ENCODE measurements at places on chromosomes 1 and 21.

DNA sequence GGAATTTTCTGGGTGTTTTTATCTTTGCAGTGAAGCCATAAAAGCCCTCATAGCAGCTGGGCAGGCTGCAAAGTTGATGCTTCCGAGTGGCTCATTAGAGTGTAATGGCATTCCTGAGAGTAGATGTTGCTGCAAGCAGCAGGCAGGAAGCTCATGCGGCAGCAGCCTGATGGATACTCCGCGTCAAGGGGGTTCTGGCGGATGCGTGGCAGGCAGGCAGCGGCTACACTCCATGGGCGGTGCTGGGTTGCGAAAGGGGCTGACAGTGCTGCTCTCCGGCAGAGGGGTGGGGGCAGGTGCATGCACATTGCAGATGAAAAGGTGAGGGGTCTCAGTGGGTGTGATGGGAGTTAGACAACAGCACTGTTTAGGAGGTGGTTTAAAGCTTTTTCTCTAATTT, 93.2 kb upstream of the AJAP1 start:
- DNase-seq: no peak

- DNase-seq: peak; percentile 26
Observed at GRCh38 chr1:207024202-207025145, 8.1 kb downstream of the C1orf116 start.

- no peak for DNase-seq
Observed at GRCh38 chr1:167289075-167289442, 68.4 kb downstream of the POU2F1 start.

- DNase-seq: no peak
Observed at GRCh38 chr1:226314055-226314454, 5.1 kb upstream of the LIN9 start.

DNA sequence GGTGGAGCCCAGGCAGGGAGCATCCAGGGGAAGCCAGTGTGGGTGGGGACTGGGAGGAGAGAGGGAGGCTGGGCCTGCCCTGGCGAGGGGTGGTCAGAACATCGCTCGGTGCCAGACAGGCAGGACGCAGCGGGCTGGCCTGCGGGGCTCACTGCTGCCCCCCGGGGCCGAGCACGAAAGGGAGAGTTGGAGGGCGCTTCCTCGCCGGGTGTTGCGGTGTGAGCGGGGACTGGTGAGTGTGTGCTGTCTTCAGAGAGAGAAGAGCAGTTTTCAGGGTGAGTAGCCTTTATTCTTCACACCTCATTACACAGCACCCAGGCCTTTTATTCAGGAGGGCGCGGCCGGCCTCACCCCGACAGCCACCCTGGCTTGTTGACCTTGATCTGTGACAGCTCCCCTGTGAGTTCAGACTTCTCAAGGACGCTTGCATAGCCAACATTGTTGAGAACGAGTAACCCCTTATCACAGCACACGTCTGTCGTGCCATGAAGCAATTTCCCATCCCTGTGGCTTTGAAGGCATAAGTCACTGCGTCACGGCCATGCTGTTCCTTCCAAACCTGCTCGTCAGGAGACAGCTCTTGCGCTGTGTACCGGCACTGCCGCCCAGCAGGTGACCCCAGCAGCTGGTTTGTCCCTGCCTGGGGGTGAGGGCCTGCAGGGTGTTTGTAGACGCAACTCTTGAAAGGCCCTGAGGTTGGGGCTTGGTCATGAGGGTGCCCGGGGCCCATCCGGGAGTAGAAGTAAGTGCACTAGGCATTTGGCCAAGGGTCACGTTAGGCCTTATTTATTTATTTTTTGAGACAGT, 54.6 kb downstream of the PRKCZ start:
- DNase-seq: no peak

GRCh38 chr1:54007613-54008012, 10.4 kb downstream of the LDLRAD1 start:
- DNase-seq: no peak

- DNase-seq: no peak
Observed at GRCh38 chr1:229893762-229894444, 173.1 kb upstream of the GALNT2 start.

DNA sequence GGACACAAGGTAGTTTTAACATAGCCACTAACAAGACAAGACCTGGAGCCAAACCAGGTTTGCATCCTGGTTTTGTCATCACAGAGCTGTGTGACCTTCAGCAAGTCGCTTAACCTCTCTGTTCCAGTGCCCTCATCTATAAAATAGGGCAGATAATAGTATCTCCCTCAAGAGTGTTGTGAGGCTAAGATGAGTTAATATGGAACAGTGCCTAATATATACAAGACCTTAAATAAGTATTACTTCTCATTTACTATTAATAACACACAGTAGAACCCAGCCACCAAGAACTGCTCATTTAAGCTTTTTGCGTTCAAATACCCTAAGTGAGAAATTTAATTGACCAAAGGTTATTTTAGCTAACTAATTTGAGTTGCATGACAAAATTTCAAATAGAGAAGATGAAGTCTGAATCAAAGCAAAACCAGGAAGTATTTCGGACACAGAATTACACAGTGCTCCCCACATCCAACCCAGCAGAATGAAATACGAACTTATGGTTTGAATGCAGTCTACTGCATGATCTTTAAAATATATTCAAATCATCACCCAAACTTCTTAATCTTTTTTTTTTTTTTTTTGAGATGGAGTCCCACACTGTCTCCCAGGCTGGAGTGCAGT, 123.9 kb upstream of the KRTAP19-8 start:
- DNase-seq: no peak

- no peak for DNase-seq
Observed at GRCh38 chr21:41825216-41825615, 53.9 kb downstream of the PRDM15 start.

DNA sequence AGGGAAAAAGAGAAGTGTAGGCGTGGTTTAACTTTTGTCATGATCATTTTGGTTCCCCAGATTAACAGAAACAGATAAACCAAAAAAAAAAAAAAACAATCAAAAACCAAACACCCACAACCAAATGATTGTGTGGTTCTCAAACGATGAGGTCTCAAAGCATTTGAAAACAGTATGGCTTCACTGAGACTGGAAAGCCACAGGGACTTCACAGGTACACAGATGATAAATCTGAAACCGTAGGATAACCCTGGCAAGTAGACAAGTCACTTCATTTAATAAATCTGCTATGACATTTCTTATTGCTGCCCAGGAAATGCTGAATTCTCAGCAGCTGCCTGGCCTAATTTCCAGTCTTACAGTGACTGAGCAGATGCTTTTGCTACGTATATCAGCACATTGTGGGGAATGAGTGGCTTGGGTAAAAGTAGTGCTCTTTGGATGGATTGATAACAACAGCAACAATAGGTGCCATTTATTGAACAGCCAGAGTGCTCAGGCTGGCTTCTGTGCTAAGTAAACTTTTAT, 6.1 kb downstream of the ST6GALNAC3 start:
- no peak for DNase-seq

DNA sequence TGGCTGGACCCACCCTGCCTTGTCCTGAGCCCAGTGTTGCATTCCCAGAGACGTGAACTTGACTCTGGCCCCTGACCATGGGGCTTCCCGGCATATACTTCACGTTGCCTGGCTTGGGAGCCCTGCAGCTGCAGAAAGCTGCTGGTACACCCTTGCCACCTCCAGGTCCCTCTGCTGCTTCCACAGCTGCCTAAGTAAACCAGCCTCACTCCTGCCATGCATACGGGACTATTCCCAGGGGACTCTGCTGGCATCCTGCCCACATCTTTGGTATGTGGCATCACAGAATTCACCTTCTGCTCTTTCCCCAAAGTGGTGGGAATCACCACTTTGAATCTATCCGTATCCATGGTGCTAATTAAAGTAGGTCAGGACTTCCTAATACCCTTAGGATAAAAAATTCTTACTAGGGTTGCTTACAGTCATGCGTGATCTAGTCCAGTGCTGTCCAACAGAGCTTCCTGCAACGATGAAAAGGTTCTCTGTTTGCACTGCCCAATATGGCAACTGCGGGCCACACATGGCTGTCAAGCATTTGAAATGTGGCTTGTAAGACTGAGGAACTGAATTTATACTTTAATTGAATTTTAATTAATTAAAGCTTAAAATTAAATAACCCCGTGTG, 203.0 kb downstream of the GRIK3 start:
- no peak for DNase-seq

GRCh38 chr1:45755697-45756096, 5.2 kb upstream of the IPP start:
- DNase-seq: no peak

- no peak for DNase-seq
Observed at GRCh38 chr1:10684221-10684620, 112.2 kb downstream of the CASZ1 start.

- DNase-seq: no peak
Observed at GRCh38 chr1:32498751-32499150, 33.9 kb downstream of the ZBTB8B start.

GRCh38 chr1:225866061-225866837, 15.9 kb downstream of the TMEM63A start:
- peak; percentile 66 for DNase-seq

- no peak for DNase-seq
Observed at GRCh38 chr1:20403423-20404145, 82.4 kb downstream of the CAMK2N1 start.

DNA sequence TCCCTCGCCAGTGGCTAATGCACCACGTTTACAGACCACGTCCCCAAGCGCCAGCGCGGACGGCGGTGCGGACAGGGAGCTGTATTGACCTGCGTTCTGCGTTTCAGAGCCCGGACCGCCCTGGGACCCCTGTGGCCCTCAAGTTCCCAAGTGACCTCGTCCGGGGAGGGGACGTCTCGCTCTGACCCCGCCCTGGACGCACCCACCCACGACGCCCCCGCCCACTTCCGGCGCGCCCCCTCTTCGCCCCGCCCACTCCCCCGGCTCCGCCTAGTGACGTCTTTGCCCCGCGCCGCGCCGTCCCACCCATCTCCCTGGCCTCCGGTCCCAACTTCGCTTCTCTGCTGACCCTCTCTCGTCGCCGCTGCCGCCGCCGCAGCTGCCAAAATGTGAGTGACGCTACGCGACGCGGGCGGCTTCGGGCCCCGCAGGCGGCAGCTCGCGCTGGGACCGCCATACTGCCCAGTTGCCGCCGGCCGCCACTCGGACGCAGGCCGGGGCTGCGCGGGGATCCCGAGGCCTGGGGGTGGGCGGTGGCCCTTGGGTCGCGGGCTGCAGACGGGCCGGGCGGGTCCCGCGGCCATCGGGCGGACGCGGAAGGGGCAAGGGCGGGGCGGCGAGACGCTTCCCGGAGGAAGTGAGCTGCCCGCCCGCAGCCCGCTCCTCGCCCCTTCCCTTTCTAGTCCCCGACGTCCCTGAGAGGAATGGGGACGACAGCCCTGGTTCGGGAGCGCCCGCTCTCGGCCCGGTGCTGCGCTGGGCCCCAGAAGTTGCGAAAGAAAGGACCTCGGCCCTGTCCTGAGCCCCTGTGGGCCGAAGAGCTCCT, at the start of gene VAMP3:
TSS of gene VAMP3 (plus strand) at position 300 of the 826 bp plus-strand sequence. CDS start at position 388, 88 bp downstream.
- peak; percentile 88 for DNase-seq

DNA sequence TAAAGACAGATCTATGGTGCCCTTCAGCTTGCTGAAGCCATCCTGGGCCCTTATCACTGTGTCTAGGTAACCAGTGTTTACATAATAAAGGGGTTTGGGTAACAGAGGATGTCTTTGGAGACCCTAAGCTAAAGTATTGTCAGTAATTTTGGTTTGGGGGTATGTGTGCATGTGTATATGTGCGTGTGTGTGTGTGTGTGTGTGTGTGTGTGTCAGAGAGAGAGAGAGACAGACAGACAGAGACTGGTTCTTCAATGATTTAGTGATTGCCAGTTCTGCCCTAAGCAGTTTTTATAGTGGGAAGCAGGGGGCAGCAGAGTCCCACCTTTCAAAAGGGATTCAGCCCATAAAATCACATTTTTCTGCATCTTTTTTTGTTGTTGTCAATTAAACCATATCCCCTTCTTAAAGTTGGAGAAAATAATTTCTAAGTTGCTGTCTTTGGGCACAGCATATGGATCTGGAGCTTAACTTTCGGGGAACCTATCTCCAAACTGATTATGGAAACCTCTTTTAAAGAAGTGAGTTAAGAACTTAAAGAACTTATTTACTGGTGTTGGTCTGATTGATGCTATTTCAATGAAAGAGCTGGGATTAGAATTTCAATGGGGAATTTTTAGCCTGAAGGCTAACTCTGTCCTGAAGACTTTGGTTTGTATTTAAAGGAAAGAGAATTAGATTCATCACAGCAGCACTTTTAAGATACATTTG, 51.1 kb downstream of the ZNF326 start:
- DNase-seq: peak; percentile 8

DNA sequence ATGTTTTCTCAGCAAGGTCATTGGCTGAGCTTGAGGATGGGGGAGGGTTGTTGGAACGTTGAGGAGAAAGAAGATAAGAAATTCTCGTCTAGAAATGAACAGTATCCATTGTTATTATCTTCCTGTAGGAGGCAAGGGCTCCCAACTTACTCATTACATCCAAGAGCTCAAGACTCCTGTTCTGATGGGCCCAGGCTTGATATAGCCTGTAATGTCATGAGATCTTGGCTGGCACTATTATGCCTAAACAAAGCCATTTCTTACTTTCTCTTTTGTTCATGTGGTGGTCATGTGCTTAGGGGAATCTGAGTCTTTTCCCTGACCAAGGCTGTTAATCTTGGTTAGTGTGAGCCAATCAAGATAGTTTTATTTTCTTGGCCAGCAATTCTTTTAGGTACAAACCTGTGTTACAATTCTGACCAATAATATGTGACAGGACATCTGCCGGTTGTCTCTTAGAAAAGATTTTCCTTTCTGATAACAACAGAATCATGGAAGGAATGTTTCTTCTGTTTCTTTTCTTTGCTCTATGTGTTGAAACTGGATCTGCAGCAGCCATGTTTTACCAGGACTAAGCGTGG, 15.2 kb upstream of the IGSF3 start:
- no peak for DNase-seq

GRCh38 chr1:77342745-77343144, 60.9 kb downstream of the AK5 start:
- DNase-seq: no peak

DNA sequence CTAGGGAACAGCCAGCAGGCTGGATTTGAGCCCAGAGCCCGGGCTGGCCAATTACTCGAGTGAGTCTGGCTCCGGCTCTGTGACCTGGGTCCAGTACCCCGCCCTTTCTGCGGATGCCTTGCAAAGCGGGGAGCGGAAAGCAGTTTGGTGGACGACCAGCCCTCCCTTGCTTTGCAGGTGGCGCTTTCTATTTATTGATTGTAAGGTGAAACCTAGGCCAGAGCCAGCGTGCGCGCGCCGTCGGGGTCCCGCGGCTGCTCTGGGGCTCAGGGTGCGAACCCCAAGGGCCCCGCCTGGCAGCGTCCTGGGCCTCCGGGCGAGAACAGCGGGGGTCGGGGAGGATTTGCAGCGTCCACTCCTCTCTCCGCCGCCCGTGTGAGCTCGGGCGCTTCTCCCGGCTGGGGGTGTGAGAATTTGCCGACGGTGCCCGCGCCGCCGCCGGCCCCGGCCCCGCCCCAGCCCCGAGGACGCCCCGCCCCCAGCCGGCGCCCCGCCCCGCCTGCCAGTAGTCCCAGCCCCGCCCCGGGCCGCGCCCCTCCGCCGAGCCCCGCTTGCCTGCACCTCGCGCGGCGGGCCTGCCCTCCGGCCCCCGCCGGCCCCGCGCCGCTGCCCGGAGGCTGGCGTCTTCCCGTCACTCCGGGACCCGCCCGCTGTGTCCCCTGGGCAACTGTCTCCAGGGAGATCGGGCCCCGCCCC, 37.6 kb downstream of the PIK3CD start:
- peak; percentile 81 for DNase-seq

Measured in activated CD4-positive, alpha-beta T cell treated with anti-CD3 and anti-CD28 coated beads, Interleukin-2, amount 50 U/mL, for 48 hours (primary cell).